Transverse colon (tissue), 4 donors: ENCODE measurements at places on chromosomes 6 and 20.

- DNase-seq = peak; percentile 24
These were observed 77.5 kb downstream of the ATXN1 start for GRCh38 chr6:16683641-16684194.

- peak; percentile 26 for DNase-seq
These were observed 77.9 kb downstream of the RFX6 start for GRCh38 chr6:116954938-116955337.

- DNase-seq = no peak
These were observed 63.1 kb downstream of the GMPR start for GRCh38 chr6:16301511-16301910.

- DNase-seq = peak; percentile 52
These were observed 8.8 kb upstream of the VSX1 start for GRCh38 chr20:25090492-25091429.

- DNase-seq = no peak
These were observed 69.6 kb downstream of the POPDC3 start for GRCh38 chr6:105109955-105110895.

- no peak for DNase-seq
These were observed 137.0 kb upstream of the RIN2 start for GRCh38 chr20:19621072-19621471.

- DNase-seq = no peak
These were observed 534 bp upstream of the AKIRIN2 start for GRCh38 chr6:87702589-87702945.

GRCh38 chr6:111061508-111061907, 25.8 kb upstream of the SLC16A10 start:
- no peak for DNase-seq

GRCh38 chr20:45322952-45323383, 14.9 kb upstream of the MATN4 start:
- peak; percentile 60 for DNase-seq

- DNase-seq = no peak
These were observed 1.4 kb upstream of the EEF1A2 start for GRCh38 chr20:63500151-63500901.

- no peak for DNase-seq
These were observed 45.9 kb upstream of the PLN start for GRCh38 chr6:118502169-118502568.

DNA sequence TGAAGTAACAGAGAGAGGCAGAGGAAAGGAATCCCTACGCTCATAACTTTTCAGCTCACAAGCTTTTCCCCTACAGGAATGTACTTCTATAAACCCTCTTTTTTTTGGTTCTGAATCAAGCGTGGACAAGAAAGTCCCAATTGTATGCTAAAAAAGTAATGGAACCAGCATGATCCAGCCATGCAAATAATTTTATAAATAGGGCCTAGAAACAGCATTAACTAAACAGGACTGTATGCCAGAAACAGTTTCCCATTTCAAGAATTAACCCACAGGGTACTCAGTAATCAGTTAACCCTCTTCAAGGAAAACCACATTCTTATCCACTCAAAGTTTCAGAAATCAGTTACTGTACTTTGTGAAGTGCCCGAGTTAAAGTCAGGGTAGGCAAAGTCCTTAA, 87.0 kb upstream of the HMGCLL1 start:
- DNase-seq = no peak

DNA sequence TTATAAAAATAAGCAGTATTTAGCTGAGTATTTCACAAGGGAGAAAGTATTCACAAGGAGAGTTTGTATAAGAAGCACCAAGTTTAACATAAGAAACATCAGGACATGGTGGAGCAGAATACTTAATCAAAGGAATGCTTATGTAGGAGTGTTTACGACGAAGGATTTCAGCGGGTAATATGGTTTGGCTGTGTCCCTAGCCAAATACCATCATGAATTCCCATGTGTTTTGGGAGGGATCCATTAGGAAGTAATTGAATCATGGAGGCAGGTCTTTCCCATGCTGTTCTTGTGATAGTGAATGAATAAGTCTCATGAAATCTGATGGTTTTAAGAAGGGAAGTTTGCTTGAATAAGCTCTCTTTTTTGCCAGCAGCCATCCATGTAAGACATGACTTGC, 1099.1 kb upstream of the ADGRB3 start:
- no peak for DNase-seq

DNA sequence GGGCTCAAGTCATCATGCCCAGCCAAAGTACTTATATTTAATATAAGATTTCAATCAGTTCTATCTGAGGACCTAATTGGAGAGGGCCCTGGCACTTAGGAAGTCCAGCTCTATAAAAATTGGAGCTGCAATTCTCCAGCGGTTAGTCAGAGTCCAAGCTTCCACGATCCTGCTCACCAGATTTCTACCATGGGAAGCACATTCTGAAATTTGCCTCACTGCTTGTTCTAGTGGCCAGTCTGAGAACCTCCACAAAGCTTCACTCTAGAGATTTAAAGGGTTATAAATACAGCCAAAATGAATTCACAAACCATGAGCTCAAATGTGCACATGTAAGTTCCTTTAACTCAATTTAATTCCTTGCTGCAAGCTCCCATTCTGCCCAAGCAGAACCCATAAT, 33.5 kb downstream of the PNLDC1 start:
- DNase-seq = no peak

GRCh38 chr6:63352069-63352543, 32.3 kb upstream of the LGSN start:
- DNase-seq = no peak

GRCh38 chr6:110814102-110815014, 911 bp downstream of the CDK19 start:
- peak; percentile 61 for DNase-seq

DNA sequence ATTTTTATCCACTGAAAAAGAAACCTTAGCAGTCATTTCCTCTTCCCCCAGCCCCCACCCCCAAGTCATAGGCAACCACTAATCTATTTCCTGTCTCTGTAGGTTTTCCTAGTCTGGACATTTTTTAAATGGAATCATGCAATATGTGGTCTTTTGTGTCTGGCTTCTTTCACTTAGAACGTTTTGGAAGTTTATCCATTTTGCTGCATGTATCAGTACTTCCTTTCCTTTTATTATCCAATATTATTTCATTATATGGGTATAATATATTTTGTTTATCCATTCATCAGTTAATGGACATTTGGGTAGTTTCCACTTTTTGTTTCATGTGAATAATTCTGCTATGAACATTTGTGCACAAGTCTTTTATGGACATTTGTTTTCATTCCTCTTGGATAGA, 99.3 kb upstream of the BMP5 start:
- DNase-seq = no peak

GRCh38 chr20:60152792-60153191, 194.6 kb downstream of the CDH26 start:
- no peak for DNase-seq

GRCh38 chr20:46206025-46206424, 87.9 kb downstream of the CD40 start:
- peak; percentile 29 for DNase-seq
